Activated CD4-positive, alpha-beta memory T cell treated with anti-CD3 and anti-CD28 coated beads for 36 hours (primary cell): ENCODE measurements at places on chromosomes 13 and 19. TPM values are rescaled to one million over a fixed set of nuclear protein-coding genes. Genes with fewer than 3 reads are reported as not detected.

Gene CAMSAP3
- 0.31 TPM for total RNA-seq

Gene MEDAG
- total RNA-seq: not detected

DNA sequence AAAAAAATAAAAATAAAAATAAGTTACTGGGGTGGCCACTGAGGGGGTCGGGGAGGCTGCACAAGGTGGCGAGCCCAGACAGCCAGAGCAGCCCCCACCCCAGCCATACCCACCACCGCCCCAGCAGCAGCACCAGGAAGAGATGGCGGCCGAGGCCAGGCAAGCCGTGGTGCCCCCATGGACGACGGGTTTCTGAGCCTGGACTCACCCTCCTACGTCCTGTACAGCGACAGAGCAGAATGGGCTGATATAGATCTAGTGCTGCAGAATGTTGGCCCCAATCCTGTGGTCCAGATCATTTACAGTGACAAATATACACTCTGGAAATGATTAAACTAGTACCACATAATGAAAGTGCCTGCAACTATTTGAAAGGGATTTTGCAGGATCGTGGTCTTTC, 71.6 kb upstream of the ZDHHC20 start:
- no peak for DNase-seq

Gene ACER1
- not detected for total RNA-seq

GRCh38 chr13:34764246-34764645, 177.8 kb upstream of the NBEA start:
- no peak for DNase-seq

DNA sequence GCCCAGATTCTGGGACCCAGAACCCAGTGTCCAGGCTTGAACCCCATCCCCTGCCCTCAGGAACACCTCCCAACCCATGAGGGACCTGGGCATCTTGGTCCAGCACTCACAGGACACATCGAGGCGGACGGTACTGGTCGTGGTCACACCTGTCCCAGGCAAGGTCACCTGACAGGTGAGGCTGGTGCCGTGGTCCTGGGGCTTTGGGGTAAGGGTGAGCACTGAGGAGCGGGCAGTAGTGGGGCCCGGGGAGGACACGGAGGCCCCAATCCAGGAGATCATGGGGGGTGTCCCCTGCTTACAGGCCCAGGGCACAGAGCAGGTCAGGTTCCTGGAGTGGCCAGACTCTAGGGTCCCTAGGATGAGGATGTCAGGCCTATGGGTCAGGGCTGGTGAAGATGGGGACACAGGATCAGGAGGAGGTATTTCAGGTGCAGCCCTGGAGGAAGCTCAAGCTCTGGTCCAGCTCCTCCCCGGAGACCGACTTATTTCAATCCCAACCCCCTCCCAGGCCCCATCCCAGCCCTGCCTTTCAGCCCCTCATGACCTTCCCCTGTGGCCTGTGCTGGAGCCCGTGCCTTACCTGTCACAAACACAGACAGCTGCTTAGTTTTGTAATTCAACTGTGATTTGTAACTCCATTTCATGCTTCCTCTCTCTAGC, 772 bp downstream of the SIGLEC8 start:
- DNase-seq: no peak

GRCh38 chr19:1739960-1740629, 13.2 kb upstream of the ONECUT3 start:
- no peak for DNase-seq

DNA sequence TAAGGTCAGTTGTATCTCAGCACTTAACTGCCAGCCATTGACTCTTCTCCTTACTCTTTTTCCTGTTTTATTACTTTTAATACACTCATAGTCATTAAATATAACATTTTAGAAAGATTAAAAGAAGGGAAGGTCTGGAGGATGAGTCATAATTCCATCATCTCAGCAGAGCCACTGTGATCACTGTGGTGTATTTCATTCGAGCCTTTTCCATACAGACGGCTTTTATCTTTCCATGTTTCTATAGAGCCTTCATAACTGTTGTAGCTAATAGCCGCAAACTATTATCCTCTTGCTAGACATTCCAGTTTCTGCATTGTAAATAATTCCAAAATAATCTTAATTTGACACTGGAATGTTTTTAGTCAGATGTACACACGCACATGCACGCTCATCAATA, 4.7 kb upstream of the FLT1 start:
- DNase-seq: no peak

Gene PRODH2
- total RNA-seq: not detected
